Heart right ventricle (tissue), 16 donors: ENCODE measurements at places on chromosomes 1 and 21. TPM values are rescaled to one million over a fixed set of nuclear protein-coding genes. Genes with fewer than 3 reads are reported as not detected.

Gene PLA2G2A
- 3.8 TPM for total RNA-seq

DNA sequence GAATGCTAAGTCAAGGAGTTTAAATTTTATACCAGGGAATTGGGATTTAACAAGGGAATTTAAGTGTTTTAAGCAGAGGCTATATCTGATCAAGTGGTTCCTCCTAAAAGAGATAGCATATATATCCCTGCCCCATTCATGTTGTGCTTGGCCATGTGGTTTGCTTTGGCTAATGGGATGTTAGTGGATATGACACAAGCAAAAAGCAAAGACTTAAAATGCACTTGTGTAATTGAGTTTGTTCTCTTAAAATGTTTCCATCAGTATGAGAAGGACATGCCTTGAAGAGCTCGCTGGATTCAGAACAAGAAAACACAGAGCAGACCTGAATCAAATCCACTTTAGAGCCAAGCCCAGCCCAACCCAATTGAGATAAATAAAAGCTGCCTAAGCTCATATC is 22.4 kb downstream of the C1orf87 start:
- DNase-seq, result no peak

DNA sequence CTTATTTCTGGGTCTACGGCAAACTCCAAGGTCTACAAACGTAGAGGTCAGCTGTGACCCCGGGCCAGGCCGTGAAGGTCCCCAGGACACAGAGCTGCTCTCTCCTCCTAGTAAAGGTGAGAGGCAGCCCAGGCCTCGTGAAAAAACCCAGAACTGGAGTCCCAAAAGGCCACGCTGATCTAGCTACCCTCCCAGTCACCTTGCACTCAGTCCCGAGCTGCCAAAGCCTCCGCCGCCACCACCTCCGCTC is 125 bp downstream of the ATP5PF start:
- no peak for DNase-seq

DNA sequence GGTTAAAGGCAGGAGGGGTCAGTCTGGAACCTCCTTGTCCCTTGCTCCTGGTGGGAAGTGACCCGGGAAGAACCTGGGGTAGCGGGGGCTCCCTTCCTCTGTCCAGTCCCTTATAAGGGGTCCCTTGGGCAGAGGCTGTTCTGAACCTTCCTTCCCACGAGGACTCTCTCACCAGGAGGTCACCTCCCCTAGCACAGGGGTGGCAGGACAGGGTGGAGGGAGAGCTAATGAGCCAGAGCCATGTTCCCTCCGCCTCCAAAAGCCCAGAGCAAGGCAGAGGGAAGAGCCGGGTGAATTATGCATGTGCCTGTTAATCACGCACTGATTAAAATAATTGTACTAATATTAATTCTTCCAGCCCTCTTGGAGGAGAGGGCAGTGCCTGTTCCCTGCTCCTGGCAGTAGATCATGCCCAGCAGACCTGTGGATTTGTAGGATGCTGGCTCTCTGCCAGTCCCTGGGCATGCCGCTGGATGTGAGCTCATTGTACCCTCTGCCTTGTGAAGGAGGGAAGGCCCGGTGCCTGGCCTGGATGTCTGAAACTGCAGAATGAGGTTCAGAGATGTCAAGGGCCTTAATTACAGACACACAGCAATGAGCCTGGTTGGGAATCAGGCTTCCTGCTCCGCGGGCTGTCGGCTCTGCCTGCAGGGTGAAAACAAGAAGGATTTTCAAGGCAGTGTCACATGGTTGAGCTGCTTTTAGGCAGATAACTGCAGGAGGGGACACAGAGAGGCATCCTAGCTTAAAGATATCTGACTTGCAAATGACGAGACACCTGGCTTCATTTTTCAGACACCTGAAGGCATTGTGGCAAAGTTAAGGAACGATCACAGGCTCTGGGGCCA is 68.2 kb downstream of the IGSF21 start:
- peak; percentile 47 for DNase-seq

Gene SLAMF9
- total RNA-seq, result not detected

GRCh38 chr1:116133696-116134475 is 22.7 kb downstream of the MAB21L3 start:
- no peak for DNase-seq

- DNase-seq, result no peak
Measured at GRCh38 chr1:14094611-14095400, 394.8 kb downstream of the PRDM2 start.

GRCh38 chr1:217896490-217896889 is 265.3 kb downstream of the SPATA17 start:
- no peak for DNase-seq

DNA sequence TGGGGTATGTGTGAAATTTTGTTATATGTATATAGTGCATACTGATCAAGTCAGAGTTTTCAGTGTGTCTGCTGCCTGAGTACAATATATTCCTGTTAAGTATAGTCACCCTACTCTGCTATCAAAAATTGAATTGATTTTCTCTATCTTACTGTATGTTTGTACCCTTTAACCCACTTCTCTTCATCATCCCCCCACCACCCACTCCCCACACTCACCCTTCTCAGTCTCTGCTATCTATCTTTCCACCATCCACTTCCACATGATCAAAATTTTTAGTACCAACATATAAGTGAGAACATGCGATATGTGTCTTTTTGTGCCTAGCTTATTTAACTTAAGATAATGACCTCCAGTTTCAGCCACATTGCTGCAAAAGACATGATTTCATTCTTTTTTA is 4.2 kb downstream of the LY9 start:
- no peak for DNase-seq

DNA sequence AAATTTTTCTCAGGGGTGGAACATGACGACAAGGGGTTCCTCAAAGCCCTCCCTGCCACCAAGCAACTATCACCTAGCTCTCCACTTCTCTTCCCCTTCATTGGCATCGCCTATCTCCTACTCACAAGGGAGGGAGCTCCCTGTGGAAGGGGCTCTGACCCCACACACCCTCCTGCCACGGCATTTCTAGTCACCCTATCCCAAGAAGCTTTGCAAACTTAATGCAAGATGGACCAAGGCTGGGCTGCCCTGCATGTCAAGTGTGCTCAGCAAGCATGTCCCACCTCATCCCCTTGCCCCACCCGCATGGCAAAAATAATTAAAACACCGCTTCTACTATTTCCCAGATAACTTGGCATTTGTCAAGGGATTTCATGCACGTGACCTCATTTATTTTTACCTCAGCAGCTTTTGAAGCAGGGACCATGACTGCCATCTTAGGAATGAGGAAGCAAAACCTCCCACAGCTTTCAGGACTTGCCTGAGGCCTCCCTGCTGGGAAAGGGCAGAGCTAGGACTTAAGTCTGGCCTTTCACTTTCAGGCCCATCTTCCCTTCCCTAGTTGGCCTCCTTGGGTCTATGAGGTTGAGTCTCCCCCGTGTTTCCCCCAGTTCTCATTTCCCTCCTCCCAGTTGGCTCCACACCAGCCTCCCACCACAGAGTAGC is 161.3 kb downstream of the TSEN15 start:
- DNase-seq, result no peak

Gene S100A5
- total RNA-seq, result not detected

DNA sequence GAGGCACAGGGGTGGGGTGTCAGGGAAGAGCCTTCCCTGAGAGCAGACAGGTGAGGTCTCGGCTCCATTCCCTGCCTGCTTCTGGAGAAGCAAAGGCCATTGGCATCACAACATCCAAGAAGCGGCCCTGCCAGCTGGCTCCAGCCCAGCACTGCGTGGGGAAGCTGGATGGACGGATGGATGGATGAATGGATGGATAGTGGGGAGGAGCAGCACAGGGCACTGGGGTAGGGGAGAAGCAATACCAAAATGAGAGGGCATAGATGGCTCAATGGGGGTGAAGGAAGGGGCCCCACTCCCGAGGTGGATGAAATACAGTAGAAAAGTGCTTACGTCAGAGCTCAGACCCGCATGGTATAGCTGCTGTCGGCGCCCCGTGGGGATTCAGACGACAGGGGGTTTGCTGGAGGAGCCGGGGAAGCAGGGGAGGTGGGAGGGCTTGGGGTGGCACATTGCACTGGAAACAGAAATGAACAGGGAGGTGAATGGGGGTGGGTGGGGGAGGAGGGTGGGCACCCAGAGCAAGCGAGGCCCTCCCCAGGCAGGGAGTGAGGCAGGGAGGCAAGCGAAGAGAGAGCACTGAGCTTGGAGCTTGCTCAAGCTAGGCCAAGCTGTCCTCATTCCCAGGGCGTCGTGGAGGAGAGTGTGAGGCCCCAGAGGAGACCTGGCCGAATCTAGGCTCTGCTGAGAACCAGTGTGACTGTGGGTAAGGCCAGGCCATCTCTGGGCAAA is 9.5 kb upstream of the GOLT1A start:
- no peak for DNase-seq

GRCh38 chr1:170067253-170067819 is 7.2 kb downstream of the KIFAP3 start:
- no peak for DNase-seq

Gene NUP210L
- not detected for total RNA-seq

Gene FAM43B
- 1.0 TPM for total RNA-seq

DNA sequence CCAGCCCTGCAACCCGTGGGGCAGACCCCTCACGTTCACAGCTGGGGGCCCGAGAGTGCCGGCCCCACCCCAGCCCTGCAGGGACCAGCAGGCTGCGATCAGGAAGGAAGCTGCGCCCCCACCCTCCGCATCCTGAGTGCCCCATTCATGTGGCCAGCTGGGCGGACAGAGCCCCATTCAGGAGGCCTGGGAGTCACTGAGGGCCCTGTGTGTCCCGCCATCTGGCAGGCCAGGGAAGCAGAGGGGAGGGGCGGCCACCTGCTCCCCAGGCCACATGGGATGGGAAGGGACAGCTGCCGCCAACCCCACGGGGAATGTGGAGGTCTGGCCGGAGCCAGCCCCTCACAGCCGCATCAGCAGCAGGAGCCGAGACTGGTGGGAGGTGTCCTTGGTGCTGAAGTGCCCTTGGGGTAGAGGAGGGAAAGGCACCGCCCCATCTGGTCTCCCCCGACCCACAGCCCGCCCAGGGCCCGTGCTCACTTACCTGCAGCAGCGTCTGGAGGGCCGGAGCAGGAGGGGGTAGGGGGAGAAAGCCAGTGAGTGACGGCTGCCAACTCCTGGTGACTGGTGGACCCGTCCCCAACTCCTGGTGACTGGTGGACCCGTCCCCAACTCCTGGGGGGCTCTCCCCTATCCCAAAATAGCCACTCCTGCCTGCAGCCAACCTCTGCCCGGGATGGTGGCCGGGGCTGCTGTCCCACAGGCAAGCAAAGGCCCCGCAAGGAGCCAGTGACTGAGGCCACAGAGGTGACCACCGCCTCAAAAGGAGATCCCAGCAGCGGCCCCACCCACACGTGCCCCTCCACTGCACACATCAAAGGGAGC is 8.7 kb downstream of the ACAP3 start:
- DNase-seq, result no peak

Gene LCE1D
- total RNA-seq, result not detected
